HFFc6 (cell line): ENCODE measurements at places on chromosomes 6 and 20. TPM values are rescaled to one million over a fixed set of nuclear protein-coding genes. Genes with fewer than 3 reads are reported as not detected.

RBM24 gene
- total RNA-seq: 25.4 to 37.7 TPM (median 35.9 TPM) in 3 replicates

MUC22 gene
- not detected in 2 replicates for total RNA-seq

FERMT1 gene
- total RNA-seq: 7.7 to 10.9 TPM (median 10.3 TPM) in 3 replicates

HLA-DRB5 gene
- not detected in 2 replicates for total RNA-seq

DNA sequence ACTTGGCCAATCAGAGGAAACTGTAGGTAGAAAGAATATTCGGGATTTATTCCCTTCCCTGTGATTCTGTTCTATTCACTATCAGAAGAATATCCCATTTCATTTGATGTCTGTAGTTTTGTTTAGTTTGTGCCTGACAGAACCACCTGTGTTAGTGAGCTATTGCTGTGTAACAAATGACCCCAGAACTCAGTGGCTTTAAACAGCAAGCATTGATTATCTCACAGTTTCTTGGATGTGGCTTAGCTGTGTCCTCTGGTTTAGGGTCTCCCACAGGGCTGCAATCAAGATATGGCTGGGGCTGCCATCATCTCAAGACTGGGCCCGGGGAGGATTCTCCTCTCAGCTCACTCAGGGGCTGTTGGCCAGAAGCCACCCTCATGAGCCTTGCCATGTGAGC is 143.7 kb downstream of the ZDHHC14 start:
- DNase-seq: no peak
- H3K27ac ChIP-seq: no peak overlapping the region
- H3K4me3 ChIP-seq: no peak overlapping the region
- no peaks in the 10 kb centered on the region for H3K4me1 ChIP-seq
- H3K36me3 ChIP-seq: no peaks in the 10 kb centered on the region
- H3K27me3 ChIP-seq: no peaks in the 10 kb centered on the region; the same call in 1 of the 2 replicates

DNA sequence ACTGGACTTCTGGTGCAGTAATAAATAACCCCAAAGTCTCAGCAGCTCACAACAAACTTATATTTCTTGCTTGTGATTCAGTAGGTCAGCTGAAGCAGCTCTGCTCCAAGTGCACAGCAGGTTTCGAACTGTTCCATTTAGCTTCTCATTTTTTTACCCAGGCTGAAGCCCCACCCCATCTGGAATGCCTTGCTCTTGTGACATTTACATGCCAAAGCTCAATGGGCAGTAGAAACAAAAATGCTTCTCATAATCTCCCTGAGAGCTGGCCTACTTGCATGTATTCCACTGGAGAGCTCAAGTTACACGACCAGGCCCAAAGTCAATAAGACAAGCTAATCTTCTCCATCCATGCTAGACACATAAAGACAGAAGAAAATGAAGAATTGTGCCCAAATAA is 165.2 kb downstream of the HAO1 start:
- H3K4me1 ChIP-seq: no peaks in the 10 kb centered on the region
- H3K27me3 ChIP-seq: no peaks in the 10 kb centered on the region
- H3K4me3 ChIP-seq: no peak overlapping the region
- H3K36me3 ChIP-seq: peaks cover 6% of the 10 kb centered on the region; the same call in 1 of the 2 replicates
- DNase-seq: no peak

DNA sequence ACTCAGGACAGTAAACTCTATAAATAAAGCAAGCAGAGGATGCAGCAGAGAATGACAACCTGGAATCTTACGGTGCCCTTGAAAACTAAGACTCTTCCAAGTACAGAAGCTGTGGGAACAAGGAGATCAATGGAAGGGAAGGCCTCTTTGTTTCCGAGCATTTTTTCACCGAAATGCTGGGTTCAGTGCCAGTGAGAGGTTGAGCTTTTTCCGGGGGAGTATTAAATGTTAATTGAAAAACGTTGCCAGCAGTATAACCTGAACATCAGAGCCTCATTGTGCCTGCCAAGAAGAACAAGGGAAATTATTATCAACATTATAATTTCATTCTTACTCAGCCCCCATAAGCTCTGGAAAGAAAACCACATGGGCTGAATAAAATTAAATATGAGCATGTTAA is 17.5 kb downstream of the OPRM1 start:
- DNase-seq: no peak
- no peaks in the 10 kb centered on the region for H3K27me3 ChIP-seq
- H3K4me1 ChIP-seq: no peaks in the 10 kb centered on the region
- no peak overlapping the region for H3K27ac ChIP-seq
- no peak overlapping the region for H3K4me3 ChIP-seq
